ENCODE measurements at places on chromosomes 11 and 22.
A peak's percentile ranks its signal among the peaks of the same experiment; 100 is the strongest.

DNA sequence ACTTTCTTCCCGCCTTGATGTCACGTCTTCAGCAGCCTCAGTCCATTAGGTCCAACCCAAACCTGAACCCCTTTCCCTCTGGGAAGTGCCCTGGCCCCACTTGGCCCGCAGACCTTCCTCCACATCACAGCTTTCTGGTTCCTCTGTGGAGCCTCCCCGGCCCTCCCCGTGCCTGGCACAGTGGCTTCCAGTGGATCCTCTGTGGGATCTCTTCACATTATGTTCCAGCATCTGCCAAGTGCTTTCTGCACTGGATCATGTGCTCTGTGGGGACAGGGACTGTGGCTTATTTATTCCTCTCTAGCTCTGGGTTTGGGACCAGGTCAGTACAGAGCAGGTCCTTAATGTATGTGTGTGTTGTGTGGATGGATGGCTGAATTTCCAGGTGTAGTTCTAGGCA lies 30.9 kb downstream of the POLR3H start:
- no peak for DNase-seq

- no peak for DNase-seq
These were observed 8.1 kb downstream of the SCARF2 start for GRCh38 chr22:20429254-20430100.

GRCh38 chr22:34688825-34689224 lies 377.1 kb upstream of the ISX start:
- DNase-seq: no peak

DNA sequence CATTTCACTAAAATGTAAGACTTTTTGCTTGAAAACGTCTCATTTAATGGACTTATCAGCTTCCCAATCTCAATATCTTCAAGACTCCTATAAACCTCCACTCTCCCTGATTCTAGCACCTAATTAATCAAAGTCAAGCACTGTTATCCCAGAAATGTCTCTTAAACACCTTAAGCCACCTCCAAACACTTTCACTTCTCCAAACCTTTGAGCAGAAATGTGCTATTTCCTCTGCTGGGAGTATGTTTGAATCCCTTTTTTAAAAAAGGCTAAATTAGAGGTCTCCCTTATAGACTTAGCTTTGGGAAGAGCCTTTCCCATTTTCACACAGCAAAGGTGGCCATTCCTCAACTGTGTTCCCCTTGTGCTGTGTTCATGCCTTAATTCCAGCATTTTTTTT lies 146.2 kb upstream of the SYN3 start:
- DNase-seq: no peak

GRCh38 chr11:113723787-113724186 lies 17.7 kb upstream of the TMPRSS5 start:
- DNase-seq: no peak

GRCh38 chr11:7531011-7531410 lies 17.2 kb downstream of the PPFIBP2 start:
- no peak for DNase-seq

GRCh38 chr11:10597877-10598351 lies 29.4 kb upstream of the LYVE1 start:
- DNase-seq: no peak

DNA sequence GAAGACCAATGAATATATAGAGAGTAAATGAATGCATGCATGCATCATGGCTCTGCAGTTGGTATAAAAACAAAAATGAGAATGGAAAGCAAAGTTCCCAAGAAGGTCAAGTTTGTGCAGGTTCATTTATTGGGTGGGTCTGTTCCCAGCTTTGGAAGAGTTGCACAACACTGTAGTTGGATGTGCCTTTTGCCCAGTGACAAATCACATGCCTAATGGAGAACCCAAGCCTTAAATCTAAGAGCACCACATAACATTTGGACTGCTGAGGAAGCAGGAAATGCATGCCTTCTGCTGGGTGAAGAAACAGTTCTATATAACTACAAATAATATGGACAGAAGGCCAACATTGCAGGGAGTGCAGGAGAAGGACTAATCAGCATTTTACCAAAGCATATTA lies 30.6 kb downstream of the PRCP start:
- peak; percentile 58 for DNase-seq

DNA sequence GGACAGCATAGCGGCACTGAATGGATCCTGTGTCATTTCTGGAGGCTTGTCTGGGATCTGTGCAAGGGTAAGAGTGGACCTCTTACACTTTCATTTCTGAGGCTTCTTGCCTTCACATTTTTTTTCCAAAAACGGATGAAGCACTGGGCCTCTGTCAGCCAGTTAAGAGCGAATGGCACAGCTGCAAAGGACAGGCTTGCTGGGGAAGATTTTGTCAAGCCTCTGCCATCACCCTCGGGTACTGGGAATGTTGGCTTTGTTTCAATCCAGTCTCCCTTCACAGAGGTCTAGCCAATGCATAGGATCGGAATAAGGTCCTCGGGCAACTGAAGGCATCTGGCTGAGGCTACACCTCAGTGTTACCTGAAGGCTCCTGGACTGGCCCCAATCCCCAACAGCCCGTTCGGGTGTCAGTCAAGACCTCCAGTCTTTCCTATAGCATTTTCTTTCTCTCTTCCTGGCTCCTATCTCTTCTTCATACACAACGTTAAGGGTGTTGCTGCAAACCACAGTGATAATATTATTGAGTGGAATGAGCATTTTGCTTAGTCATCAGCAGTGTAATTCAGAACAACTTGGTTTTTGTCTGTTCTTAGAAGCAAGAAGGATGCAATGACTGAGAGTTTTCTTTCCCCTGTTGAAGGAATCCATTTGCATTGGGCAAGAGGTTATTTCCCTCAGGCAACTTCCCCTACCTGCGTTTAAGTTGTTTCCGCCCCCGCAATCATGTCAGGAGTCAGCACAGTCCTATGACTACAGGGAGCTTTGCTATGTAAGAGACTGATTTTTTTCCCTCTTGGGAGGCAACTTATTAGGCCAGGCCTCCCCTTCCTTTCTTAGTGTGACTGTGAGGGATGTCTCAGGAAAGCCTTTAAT lies 22.8 kb downstream of the NPAT start:
- peak; percentile 52 for DNase-seq

DNA sequence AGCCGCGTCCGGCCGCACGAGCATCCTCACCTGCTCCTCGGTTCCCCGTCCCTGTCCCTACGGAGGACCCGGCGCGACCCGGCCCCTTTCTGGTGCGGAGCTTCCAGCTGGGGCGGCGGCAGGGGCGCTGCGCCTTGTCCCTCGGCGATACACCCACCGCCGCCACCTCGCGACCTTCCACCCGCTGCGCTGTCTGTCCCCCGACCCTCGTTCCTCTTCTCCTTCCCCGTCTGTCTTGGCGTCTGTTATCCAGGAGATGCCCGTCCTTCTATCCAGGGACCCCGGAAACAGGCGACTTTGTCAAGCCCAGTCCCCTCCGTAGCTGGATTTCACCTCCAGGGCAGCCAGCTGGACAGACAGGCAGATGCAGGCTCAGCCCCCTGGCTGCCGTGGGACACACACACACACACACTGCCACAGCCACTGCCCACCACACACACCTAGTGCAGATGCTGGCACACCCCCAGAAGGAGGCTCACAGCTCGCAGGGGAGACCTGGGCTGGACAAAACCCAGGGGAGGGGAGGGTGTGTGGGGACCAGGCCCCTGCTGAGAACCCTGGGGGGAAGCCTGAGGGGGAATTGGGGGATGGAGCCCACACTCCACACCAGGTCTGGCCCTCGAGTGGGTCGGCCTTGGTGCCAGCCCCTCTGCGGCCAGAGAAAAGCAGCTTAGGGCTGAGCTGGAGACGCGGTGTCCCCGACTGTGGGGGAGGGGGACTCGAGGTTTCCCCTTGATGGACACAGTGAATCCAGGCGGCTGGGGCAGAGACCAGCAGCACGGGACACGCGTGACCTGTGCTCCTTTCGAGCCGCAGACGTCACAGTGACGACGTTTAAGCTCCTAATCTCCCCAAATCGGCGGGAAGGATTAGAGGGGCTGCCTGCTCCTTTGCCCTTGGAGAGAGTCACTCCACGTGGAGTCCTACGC lies 788 bp downstream of the DRD4 start:
- no peak for DNase-seq

- no peak for DNase-seq
These were observed 42.1 kb upstream of the GALNT18 start for GRCh38 chr11:11663907-11664306.

- no peak for DNase-seq
These were observed 77.1 kb upstream of the CD82 start for GRCh38 chr11:44488165-44488965.

DNA sequence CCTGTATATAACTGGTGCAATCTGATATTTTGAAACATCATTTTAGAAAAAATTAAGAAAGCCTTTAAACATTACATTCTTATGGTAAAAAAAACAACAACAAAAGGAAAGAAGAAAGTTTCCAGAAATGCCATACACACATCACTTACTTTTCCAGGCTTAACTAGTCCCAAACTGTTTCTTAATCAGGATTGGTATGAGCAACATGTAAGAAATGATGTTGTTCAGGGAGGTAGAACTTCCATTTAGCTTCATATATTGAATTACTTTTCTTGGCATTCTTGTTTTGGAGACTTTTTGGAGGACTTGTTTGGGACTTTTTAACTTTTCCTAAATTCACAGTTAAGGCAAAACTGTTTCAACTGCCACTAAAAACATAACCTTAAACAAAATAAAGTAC lies 791.5 kb downstream of the METTL15 start:
- DNase-seq: no peak

DNA sequence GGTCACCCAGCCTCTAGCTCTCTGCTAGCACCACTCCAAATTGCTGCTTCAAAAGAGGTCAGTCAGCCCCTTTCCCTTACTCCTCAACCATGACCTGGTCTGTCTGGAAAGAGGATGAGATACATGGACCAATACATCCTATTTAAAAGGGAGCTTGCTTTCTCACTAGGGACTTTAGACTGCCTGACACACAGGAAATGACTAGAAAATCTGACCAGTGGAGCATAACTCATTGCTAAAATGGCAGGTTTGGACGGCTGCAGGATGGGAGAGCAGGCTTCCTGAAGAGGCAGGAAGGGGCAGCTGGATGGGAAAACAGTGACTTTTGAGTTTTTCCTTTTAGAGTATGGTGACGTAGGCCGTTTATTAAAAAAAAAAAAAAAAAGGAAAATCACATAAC lies 25.3 kb downstream of the STIM1 start:
- DNase-seq: peak; percentile 70

GRCh38 chr11:88039476-88040147 lies 135.6 kb downstream of the RAB38 start:
- DNase-seq: no peak

GRCh38 chr11:83600661-83601060 lies 314.5 kb upstream of the CCDC90B start:
- DNase-seq: no peak

DNA sequence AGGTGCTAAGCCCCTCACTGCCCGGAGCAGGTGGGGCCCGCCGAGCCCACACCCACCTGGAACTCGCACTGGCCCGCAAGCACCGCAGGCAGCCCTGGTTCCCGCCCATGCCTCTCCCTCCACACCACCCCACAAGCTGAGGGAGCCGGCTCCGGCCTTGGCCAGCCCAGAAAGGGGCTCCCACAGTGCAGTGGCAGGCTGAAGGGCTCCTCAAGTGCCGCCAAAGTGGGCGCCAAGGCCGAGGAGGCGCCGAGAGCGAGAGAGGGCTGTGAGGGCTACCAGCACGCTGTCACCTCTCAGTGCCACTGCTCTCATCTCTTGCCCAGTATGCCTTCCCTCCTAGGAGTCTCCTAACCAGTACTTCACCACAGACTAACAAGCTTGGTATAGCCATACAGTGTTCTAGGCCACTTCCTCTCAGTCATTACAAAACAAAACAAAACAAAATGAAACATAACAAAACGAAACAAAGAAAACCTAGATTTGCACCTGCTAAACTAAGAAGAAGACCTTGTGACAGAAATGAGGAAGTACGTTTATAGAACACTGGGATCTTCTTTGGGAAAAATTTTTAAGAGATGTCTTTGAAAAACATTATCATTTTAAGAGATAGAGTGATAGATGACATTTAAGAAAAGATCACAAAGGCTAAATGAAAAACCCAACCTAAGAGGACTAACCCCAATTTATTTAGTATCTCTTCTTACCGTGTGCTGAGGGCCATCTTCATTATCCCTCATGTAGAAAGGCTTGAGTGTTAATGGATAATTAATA lies 47.7 kb upstream of the GAB2 start:
- no peak for DNase-seq

- DNase-seq: no peak
These were observed 9.2 kb downstream of the SOX10 start for GRCh38 chr22:37975153-37975552.

DNA sequence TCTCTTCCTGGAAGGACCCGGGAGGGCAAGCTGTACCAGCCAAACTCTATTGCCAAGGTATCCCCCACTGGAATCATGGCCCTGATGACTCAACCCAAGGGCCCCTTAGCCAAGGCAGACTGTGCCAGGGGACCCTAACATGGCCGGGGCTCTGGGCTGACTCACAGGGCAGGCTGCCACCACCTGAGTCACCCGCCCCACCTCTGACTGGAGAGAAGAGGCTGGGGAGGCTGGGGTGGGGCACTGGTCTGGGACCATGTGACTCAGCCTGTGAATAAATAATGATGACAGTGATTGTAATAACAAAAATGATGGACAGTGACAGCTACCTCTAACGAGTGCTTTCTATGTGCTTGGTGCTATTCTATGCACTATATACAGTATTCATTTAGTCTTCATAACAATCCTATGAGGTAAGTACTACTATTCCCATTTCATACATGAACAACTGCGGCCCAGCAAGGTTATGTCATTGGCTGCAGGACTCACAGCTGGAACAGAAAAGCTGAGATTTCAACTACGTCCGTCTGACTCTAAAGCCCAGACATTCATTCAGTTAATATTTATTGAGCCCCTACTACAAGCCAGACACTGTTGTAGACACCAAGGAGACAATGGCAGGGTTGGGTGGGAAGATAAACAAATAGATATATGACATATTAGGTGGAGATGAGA lies 84.2 kb downstream of the FBXO7 start:
- peak; percentile 88 for DNase-seq

DNA sequence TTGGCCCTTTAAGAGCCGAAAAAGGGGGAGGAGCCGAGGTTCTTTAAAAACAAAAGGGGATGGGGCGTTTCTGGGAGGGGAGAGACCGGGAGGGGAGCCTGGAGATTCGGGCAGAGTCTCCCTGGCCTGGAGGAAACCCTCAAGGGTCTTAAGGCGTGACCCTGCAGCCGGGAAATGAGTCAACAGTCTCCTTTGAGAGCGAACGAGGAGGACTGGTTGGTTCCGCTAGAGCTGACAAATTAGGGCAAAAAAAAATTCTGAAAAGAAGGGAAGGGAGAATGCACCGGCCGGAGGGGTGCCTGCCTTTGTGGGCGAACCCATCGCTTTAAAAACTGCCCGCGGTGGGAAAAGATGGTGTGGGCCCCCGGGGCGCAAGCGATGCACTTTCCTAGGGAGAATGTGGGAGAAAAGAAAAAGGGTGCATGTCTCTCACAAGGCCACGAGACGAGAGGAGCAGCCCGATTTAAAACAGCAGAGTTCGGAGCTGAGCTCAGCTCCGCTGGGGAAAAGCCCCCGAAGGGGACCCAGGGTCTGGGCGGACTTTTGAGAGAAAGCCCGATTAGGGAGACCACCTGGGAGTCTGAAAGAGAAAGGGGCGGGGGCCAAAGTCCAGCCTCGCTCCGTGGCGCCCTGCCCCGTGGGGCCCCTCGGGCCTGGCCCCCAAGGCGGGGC lies 874 bp downstream of the ZFTA start:
- DNase-seq: peak; percentile 87

GRCh38 chr11:129528296-129528695 lies 152.6 kb downstream of the BARX2 start:
- no peak for DNase-seq

- no peak for DNase-seq
These were observed 18.4 kb downstream of the GRIK4 start for GRCh38 chr11:120529911-120530310.
